ENCODE measurements at places on chromosomes 13 and 19.

DNA sequence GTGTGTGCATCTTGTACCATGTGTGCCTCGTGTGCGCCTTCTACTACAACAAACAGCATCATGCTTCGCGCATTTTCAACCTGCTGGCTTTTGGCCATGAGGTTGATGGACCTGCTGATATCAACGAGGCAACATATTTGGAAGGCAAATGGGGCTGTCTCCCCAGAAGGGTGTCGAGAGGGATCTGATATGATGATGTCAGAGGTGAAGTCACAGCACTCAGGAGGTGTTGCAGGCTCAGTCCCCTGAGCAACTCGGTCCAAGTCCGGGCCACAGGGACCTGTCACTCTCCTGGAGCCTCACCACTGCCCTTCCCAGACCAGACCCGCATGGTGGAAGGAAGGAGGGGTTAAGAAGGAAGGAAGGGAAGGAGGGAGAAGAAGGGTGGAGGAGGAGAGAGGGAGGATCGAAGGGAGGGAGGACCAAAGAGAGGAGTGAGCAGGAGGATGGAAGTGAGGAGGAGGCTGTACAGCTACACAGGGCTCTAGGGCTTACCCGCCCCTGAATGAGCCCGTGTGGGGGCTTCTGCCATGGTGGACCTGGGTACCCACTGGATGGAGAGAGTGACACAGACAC, 6.7 kb upstream of the C13orf46 start:
- no peak for DNase-seq

- no peak for DNase-seq
These were observed 5.6 kb downstream of the PCID2 start for GRCh38 chr13:113202912-113203311.

- DNase-seq: no peak
These were observed 10.7 kb downstream of the KPNA3 start for GRCh38 chr13:49781806-49782205.

DNA sequence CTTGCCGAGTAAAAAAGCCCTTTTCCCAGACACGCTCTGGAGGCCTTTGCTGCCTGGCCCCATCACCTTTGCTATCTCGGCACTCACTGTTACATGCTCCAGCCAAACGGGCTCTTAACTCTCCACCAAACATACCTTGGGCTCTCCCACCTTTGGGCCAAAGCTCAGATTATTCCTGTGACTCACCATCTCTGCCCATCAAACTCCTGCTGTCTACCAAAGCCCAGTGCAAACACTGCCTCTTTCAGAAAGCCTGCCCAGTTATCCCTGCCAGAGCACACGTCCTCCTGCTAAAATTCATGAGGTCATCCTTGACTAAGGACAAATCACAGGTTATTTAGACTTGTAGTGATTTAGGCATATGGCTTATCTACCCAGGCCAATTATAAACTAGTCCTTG, 48.1 kb upstream of the SERPINE3 start:
- DNase-seq: no peak

- no peak for DNase-seq
These were observed 98.8 kb downstream of the CRYL1 start for GRCh38 chr13:20426766-20427448.

Data from mesothelial cell of epicardium (in vitro differentiated cells).